ENCODE measurements at places on chromosomes 12 and 14.

- DNase-seq = no peak
Measured at GRCh38 chr12:57227315-57228115, 2.0 kb upstream of the SHMT2 start.

GRCh38 chr12:74579981-74580380 is 42.3 kb downstream of the ATXN7L3B start:
- DNase-seq = no peak

DNA sequence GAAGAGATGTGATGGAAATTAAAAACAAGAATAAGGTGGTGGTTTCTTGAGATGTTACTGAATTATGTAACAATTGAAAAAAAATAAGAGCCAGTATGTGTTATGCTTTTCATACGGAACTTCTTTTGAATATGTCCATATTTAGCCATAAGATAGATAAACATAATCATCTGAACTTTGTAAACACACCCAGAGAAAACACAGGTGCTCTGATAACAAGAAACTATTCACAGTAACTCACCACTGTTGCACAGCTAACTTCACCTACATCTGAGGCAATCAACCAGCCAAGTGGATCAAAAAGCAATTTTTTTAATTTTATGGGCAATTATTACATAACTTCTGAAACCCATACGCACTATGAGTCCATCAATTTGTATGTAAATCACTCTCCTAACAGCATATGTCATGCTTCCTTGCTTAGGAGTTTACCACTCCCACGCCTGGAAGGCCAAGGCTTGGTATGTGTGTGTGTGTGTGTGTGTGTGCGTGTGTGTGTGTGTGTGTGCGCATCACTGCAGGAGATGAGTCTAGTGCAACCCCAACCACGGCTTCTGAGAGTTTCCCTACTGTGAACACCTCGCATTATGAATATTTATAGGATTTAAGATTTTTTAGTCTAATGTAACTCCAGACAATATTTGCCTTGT is 443.4 kb downstream of the BCAT1 start:
- DNase-seq = no peak

- no peak for DNase-seq
Measured at GRCh38 chr12:121279507-121279915, 17.0 kb downstream of the CAMKK2 start.

Measured in epithelial cell of proximal tubule (primary cell).